ENCODE measurements at places on chromosomes 3 and 15.

- no peak for DNase-seq
Observed at GRCh38 chr15:34883633-34884032, 85.9 kb downstream of the AQR start.

GRCh38 chr15:71891026-71891425 lies 80.7 kb downstream of the NR2E3 start:
- DNase-seq = no peak

DNA sequence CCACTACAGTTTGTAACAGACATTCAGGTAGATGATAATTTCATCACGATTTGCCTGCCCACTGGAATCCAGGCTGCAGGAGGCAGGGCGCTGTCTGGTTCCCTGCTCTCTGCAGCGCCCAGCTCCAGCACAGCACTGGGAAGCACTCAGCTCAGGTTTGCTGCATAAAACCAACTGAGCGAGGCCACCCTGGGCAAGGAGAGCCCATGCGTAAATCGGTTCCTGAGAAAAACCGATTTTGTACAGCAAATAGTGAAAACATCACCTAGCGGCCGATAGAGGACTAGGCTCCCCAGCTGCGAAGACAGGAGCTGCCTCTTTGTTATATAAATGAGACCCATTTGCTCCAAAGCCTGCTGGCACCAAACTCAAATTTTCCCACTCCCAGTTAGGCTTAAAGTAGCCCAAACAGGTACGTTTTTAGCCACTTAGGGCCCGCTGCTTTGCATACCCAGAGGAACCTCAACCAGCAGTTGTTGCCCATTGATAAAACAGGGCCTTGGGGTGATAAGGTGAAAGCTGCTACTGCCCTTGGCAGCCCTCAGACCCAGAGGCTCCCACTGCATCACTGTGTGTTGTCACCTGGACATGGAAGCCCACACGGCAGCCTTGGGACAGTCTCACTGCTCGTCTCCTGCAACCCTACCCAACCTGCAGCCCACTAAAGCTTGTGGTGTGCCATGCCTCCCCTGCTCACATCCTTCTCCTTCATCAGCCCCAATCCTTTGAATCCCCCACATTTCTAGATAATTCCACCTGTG lies 47.5 kb downstream of the ALDH1L1 start:
- DNase-seq = no peak

- DNase-seq = no peak
Observed at GRCh38 chr15:82641129-82641798, 5.9 kb downstream of the CPEB1 start.

- no peak for DNase-seq
Observed at GRCh38 chr3:37887062-37887461, 25.4 kb downstream of the CTDSPL start.

All from activated CD4-positive, CD25-positive, alpha-beta regulatory T cell (primary cell).